HFF-Myc (cell line): ENCODE measurements at places on chromosomes 5 and 9.

GRCh38 chr5:87650284-87650683, 237.6 kb upstream of the CCNH start:
- no peak for DNase-seq

- DNase-seq: no peak
Observed at GRCh38 chr5:142390334-142390733, 65.5 kb upstream of the SPRY4 start.

GRCh38 chr9:132283863-132284262, 70.9 kb downstream of the SETX start:
- no peak for DNase-seq

DNA sequence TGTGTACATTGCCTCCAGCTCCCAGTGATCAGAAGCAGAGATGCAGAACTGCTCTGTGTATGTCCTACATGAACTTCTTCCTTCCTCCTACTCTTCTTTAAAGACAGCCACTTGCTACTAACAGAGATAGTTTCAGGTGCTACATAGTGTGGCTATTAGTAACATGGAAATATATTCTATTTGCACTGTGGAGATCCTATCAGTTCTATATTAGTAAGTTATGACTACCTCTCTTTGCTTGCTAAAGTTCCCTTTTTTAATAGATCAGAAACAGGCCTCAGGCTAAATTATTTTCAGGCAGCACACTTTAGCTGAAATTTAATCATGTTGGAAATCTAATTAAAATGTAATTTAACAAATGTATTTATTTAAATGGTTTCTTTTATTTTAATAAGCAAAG, 64.4 kb upstream of the TNFSF8 start:
- DNase-seq: no peak
